ENCODE measurements at places on chromosomes 5 and 9.

- no peak for DNase-seq
These were observed 550.0 kb downstream of the BNC2 start for GRCh38 chr9:16320338-16320902.

- DNase-seq, result no peak
These were observed 226.9 kb downstream of the CAAP1 start for GRCh38 chr9:26665666-26666065.

GRCh38 chr5:172451771-172452197, 2.5 kb downstream of the SH3PXD2B start:
- DNase-seq, result no peak

DNA sequence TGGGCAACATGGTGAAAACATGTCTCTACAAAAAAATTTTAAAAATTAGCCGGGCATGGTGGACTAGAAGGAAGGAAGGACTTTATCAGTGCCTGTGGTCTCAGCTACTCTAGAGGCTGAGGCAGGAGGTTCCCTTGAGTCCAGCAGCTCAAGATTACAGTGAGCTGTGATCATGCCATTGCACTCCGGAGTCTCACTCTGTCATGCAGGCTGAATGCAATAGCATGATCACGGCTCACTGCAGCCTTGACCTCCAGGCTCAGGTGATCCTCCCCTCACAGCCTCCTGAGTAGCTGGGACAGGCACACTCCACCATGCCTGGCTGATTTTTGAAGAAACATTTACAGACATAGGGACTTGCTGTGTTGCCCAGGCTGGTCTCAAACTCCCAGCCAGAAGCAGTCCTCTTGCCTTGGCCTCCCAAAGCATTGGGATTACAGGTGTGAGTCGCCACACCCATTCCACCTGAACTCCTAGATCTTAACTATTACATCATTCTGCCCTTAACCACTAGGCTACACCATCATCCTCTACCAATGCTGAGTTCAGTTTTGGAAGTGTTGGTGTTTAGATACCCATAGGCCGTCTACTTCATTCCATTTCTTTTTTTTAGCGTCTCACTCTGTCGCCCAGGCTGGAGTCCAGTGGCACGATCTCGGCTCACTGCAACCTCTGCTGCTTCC, 2.0 kb upstream of the URM1 start:
- DNase-seq, result no peak
